ENCODE measurements at places on chromosomes 2 and 18.

DNA sequence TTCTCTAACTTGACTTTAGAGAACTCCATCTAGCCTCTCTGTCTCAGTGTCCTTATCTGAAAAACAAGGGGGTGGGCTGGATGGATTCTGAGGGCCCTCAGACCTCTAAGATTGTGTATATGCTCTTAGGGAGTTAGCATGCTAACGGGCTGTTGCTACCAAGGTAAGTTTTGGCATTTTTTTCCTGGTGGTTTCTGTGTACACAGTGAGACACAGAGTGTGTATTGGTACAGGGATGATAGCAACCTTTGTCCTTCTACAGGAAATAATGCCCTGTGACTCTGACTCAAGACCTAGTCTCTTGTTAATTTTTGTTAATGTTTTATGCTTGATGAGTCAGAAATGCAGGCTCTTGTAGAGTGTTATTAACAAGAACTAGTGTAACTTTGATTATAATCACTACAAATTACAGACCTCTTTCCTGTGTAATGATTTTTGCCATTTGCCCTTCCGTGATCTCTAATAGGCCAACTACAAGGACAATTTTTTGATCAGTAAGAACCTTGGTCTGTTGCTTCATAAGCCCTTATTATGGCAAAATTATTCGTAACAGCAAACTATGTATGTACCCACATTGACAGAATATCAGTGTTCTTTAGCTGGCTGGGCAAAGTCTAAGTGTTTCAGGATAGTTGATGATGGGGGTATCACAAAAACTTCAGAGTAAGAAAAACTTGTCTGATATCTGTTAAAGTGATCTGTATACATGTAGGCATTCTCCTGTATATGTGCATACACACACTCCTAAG is 89.7 kb downstream of the SPTBN1 start:
- no peak for DNase-seq

- no peak for DNase-seq
Observed at GRCh38 chr2:5410991-5411700, 281.0 kb upstream of the SOX11 start.

DNA sequence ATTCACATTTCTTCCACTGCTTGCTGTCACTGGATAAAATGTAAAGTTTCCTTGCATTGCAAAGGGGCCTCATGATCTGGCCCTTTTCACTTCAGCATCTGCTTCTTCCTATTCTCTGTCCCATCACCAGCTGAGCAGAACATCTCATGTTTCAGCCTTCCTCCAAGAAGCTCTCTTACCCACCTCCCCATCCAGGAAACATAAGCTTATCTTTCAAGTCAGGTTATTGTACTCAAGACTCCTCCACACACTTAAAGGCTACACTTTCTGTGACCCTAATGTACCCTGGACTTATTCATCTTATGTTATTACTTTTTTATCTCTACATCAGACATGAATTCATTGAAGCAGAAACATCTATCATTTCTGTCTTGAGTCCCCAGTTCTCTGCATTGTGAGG is 230.5 kb downstream of the PMAIP1 start:
- DNase-seq: no peak

DNA sequence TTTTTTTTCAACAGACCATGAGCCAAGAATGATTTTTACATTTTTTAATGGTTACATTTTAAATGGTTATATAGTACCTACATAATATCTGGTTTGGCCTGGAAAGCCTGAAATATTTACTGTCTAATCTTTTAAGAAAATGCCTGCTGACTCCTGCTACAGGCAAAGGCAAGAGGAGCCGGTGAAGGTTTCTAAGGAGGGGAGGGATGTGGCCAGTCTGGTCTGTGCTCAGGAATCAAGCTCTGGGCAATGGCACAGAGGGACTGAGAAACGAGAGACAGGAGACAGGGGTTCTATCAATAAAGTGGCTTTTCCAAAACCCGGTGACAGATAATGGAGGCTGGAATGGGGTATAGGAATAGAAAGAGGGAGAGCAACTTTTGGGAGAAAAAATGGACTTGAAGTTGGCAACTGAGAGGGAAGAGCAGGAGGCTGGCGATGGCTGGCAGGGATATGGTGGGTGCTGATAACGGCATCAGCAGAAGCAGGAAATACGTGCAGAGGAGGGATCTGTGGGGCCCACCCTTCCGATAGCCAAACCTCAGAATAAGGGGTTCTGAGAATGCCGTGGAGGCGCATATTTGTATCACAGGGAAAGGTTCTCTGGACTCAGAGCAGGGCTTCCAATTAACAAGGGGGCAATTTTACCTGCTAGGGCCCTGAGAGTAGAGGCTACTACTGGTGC is 64.0 kb upstream of the DNMT3A start:
- DNase-seq: no peak

GRCh38 chr2:54957321-54957999 is 92.8 kb downstream of the RTN4 start:
- DNase-seq: no peak

GRCh38 chr2:198710562-198710961 is 747.2 kb downstream of the SATB2 start:
- DNase-seq: no peak
